ENCODE measurements at places on chromosomes 6 and 20.

GRCh38 chr6:133394630-133395029 lies 153.5 kb downstream of the EYA4 start:
- DNase-seq = no peak

DNA sequence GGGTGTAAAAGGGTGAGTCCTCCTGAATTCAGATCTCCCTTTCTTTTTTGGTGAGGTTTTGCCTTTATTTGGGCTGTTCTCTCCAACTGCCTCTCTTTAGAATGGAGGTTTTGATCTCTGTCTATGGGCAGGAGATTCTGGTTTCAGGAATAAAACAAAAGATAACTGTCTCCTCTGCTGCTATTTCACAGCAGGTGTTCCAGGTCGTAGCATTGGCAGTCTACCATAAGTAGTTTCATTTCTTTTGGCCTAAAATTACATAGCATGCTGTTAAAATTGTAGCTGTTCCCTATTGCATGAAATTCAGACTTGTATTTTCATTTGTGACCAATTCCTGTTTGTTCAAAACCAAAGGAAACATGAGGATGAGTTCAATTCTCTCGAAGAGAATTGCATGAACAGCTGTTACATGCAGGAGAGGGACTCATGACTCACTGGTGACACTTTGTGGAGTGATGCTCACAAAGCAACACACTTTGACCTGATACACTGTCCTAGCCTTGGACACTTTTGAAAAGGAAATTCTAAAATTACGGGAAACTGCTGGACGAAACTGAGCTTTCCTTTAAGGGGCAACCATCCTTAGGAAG lies 76.8 kb upstream of the SIRPG start:
- DNase-seq = peak; percentile 17

DNA sequence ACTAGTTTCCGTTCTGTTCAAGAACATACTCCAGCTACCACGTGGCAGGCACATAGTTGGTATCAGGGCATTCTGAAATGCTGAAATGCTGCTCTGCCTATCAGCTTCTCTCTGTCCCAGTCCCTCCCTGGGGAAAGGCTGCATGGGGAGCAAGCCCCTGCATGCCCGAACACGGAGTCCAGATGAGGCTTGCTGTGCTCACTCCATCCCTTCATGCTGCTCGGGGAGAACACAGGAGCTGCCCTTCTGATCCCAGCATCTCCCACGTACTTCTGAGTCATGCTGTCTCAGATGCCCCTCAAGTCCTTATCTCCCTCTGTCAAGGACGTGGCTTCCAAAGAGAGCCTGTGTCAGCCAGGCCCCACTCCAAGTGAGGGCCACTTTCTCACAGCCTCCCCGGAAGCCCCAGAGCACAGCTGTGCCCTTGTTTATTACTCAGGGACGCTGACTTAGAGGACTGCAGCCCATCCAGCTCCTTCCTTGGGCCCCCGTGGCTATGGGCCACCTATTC lies 29.4 kb downstream of the THBS2 start:
- no peak for DNase-seq

- DNase-seq = no peak
Observed at GRCh38 chr20:48926821-48927220, 5.3 kb downstream of the ARFGEF2 start.

DNA sequence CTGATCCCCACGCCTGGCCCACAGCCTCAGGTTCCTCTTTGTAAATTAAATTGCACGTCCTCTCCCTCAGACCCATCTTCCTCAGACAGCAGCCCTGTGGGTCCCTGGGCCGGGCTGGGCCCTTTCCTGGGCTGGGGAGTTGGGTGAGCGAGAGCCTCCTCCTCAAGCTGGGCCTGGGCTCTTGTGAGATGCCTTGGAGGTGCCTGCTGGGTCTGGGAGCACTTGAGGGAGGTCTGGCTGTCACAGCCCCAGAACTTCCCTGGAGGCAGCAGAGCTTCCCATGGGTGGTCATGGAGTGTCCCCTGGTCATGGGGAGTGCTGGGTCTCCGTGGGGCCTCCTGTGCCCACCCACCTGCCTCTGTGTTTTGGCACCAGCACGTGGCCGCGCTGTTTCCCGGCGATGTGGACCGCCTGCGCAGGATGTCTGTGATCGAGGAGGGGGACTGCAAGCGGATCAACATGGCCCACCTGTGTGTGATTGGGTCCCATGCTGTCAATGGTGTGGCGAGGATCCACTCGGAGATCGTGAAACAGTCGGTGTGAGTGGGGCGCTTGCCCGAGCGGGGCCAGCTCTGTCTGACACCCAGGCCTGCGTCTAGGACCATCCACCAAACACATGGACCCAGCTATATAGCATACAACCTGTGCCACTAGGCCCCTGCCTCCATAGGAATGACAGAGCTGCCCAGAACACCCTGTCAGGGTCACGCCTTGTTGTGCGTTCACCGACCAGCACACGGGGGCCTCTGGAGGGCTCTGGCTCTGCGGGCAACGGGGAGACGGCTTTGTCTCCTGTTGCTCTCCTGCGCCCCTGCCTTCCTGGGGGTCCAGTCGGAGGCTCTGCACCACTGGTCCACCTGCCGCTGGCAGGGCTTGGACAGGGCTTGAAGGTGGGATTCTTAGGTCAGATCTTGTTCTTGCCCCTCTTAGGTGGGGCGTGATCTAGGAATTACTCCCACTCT lies 33.0 kb downstream of the PYGB start:
- DNase-seq = no peak

DNA sequence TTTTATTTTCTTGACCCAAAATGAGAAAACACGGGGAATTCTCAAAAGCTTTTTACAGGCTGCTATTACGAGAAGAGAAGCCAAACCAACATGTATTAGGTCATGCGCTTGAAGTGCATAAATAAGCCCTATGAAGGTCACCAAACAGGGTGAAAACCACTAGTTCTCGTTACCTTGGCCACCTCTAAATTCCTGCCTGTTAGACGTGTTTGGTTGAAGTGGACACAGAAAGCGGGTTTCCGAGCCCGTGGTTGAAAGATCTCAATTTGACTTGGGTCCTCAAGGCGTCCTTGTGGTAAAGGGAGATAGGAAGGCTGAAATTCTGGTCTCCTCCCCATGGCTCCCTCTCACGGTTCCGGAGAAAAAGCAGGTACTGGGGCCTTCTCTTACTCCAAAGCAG lies 6.2 kb downstream of the EYA2 start:
- DNase-seq = no peak

- DNase-seq = no peak
Observed at GRCh38 chr6:165823609-165824326, 160.7 kb upstream of the PDE10A start.

DNA sequence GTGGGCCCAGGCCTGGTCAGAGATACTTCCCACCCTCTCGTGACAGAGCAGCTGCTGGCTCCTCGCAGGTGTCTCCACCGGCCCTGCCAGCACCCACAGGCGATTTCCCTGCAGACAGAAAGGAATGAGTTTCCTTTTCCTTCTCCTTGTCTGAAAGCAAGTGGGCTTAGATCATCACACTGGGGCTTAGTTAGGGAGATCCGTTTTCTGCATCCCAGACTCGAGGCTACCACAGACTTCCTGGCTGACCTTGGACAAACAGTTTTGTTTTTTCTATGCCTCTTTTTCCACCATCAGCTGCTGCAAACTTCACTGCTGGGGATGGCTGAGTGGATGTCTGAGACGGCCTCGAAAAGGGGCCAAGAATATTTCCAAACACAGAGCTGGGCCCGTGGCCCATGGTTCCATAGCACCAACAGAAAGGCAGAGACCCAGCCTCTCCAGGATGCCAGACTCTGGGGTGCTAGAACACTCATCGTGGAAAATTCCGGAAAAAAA lies 86.5 kb downstream of the BANF2 start:
- no peak for DNase-seq

GRCh38 chr6:52233975-52234823 lies 10.1 kb downstream of the IL17F start:
- no peak for DNase-seq

DNA sequence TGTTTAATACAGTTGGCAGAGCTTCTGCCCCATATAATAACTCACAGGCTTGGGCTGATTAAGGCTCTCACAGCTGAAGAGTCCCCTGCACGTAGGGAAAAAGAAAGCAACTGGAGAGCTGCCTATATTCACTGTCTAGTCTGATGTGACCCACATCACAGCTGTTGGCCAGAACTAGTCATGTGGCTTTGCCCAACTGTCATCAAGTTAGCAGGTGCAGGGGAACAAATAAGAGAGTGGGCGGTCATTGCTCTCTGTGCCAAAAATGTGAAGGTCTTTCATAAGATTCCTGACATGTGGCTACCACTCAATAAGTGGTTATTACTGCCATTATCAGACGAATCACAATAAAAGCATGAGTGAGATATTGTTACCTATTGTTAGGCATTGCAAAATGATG lies 665.2 kb downstream of the DOK5 start:
- DNase-seq = no peak

DNA sequence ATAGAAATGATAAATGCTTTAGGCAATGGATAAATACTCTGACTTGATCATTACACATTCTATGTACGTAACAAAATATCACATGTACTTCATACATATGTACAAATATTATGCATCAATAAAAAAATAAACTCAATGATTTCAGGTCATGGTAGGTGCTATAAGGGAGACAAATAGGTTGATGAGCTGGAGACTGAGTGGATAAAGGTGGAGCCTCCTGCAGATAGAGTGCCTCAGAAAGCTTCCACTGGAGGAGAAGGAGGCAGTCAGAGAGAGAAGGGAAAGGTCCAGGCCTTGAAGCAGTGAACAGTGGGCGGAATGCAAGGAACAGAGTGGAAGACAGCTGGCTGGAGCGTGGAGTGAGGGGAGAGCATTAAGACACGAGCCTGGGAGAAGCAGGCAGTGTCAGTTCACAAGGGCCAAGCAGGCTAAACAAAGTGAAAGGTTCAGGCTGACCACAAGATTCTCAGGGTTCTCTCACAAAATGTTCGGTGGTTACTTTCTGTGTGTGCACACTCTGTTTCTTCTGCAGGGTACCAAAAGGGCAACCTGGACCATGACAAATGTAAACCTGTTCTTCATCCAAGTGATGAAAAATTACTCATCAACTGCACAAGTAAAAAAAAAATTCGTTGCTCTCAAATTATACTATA lies 55.9 kb upstream of the SEC63 start:
- no peak for DNase-seq

DNA sequence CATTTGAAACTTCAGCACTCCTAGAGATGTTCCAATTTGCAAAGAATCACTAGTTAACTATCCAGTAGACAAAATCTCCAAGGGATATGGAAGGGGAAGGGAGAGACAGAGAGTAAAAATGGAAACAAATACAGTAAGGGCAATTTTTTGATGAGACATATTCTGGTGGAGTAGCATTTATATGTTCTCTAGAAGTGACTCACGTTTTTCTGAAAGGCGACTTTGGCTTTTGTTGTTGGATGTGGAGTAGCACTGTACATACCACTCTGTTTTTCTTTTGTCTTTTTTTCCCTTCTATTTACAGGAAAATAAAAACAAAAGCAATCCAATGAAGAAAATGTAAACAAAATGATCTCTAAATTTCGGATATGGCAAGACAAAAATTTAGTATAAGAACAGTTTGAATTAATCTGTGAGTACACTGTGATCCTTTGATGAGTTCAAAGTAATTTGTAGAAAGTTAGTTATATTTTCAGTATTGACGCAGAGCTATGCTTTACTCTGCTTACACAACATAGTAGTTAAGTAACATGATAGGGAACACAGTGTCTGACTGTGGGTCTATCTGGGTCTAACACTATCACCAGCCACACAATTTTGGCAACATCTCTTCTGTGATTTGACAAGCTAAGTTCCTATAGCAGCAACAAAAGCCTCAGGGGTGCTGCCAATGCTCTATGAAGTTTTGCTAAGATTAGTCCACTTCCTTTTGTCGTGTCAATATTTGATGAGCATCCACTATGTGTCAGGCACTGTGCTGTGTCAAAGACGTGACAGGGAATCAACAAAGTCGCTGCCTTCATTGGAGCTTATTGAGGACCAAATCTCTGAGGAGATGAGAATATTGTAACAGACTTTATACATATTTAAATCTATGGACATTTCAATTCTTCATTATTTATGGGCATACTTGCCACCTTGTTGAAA lies 27.3 kb upstream of the TAGAP start:
- DNase-seq = no peak

DNA sequence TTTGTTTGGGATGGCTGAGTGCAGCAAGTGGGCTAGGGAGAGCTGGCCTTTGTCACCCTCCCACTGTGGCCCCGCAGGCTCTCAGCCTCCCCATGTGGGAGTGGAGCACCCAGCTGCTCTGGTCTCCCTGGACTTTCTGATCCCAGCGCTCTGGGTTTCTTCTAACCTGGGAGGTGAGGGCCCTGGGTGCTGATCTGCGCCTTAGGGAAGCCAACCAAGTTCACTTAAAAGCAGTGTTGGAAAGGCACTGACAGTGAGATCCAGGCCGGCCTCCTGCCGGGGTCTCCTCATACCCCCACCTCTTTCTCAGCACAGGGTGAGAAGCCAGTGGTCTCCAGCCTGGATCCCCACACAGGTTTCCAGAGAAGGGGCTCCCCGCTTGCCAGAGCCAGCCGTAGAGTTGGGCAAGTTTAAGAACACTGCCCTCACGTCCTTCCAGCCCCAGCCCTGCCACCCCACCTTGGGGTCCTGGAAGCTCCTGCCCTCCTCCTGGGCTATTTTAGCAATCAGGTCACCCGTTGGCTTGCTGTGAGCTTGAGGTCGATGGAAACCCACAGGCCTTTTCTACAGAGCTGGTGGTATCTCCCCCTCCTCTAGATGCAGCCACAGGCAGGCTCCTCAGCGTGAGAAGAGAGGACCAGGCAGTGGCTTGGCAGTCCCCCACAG lies 9.6 kb downstream of the C20orf203 start:
- DNase-seq = no peak

GRCh38 chr6:151425561-151425960 lies 26.4 kb downstream of the RMND1 start:
- DNase-seq = no peak

DNA sequence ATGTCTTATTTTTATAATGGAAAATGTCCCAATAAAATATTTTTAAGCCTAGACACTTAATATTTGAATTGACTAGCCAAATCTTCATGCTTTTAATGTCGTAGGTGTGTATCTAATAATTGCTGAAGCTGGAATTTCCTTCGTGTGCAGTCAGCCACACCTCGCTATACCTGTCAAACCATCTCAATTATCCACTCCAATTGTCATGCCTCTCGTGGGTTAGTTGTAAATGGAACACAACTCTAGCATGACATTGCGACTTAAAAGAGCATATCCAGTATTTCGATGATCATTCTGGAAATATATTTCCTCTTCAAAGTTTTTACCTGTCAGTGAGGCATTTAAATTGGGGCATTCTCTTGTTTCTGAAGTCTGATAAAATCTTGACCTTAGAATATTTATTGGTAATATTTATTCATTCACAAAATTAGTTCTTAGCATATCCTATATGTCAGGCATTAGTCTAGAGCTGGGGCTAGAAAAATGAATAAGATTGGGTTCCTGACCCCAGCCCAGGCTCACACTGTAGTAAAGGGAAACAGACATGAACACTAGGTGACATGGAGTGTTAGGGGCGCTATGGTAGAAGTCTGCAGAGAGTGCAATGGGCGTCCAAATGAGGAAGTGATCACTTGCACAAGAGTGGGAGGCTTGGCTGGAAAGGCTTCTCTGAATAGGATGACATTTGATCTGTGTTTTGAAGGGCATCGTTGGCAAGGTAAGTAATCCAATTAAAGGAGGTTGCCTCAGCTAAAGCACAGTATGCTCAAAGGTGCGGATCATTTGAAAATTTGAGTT lies 11.0 kb upstream of the CFAP206 start:
- no peak for DNase-seq
